ENCODE measurements at places on chromosomes 2 and 18. TPM values are rescaled to one million over a fixed set of nuclear protein-coding genes. Genes with fewer than 3 reads are reported as not detected.
A peak's percentile ranks its signal among the peaks of the same experiment; 100 is the strongest.

ARL5A gene
- 72.9 TPM for total RNA-seq

EVA1A gene
- total RNA-seq = not detected

- ATAC-seq = no peak
Observed at GRCh38 chr2:9264301-9264700, 57.7 kb downstream of the ASAP2 start.

DNA sequence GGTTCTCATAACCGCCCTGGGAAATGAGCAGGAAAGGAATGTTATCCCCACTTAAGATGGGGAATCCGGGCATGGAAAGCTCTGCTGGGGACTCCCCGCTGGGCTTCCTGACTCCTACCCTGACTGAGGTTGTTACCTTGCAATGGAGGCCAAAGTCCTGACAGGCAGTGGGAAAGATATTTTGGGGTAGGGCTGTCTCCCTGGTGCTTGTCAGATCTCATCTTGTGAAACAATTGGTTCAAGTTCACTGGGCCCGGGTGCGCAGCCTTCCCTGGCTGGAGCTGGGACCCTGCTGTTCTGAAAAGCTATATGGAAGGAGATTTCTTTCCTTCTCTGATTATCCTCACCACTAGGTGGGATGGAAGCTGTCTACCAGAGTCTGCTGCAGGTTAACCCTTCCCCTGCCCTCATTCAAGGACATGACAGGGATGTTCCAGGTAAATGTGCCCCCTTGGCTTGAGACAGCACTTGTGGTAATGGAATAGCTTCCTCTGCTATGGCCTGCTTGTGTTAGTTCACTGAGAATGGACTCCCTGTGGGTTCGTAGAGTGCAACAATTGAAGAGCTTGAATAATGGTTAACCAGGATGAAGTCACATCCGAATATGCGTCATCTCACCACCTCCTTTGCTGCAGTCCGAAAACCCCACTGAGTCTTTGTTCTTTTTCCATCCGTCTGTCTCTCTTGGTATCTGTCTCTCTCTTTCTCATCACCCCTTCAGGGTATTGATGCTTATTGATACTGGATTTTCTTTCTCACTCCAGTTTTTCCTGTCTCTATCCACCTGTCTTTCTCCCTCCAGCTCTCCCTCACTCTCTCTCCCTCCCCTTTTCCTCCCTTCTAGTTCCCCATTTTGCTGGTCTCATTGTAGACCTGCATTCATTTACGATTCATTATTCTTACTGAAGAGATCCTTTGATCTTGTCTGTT lies 67.8 kb upstream of the EPAS1 start:
- peak; percentile 85 for ATAC-seq

TACR1 gene
- not detected for total RNA-seq

- ATAC-seq = no peak
Observed at GRCh38 chr2:236021499-236022057, 146.6 kb downstream of the GBX2 start.

Data from activated T-helper 17 cell treated with anti-CD3 and anti-CD28 coated beads, Interleukin-2, amount 50 U/mL, for 72 hours (primary cell).